ENCODE measurements at places on chromosomes 7 and 10.
A peak's percentile ranks its signal among the peaks of the same experiment; 100 is the strongest.

DNA sequence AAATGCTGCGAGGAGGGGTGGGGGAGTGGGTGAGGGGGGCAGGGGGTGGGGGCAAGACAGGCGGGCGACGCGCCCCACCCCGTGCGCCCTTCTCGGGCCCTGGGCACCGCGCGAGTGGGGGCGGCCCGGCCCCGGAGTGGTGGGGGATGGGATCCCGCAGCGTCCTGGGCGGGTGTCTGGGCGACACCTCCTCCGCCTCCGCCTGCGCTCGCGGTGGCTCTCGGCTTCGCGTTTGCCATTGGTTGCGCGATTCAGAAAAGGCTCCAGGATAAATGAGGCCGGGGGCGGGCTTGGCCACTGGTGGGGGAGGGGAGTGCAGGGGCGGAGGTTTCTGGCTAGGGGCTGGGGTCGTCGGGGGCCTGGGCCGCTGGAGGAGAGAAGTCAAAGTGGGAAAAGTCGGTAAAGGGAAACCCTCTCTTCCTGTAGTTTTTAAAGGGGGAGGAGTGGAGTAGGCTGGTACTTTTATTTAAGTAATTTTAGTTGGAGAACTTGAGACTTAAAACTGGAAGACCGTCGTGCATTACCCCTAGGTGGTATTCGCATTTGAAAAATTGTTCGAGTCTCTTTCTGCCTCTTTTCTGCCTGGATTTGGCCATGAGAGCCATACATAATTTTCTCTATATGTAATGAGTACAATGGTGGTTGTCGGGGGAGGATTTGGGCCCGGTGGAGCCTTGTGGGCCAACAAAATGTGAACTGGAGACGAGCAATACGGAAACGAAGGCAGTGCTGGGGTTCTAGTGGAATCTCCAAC, 992 bp upstream of the IGF2BP3 start:
- DNase-seq, result no peak

DNA sequence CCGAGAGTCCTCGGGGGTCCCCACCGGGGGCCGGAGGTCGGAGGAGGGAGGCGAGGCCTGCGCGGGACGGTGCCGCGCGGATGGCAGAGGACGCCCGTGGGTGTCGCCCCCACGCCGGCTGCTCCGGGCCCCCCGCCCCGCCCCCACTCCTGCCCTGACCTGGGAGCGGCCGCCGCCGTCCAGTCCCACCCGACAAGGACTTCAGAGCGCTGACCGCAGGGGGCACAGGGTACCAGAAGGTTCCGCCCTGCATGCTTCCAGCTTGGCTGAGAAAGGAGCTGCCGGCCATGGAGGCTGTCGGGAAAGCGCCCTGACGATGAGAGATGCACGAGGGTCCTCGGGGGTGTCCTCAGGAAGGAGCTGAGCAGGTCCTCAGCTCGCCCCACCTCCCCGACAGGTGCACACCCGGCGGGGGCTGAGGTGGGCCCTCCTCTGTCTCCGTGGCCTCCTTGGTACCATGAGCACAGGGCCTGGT, 57.0 kb upstream of the DNAJB6 start:
- DNase-seq, result no peak

- DNase-seq, result peak; percentile 78
These were observed 298.6 kb downstream of the REEP3 start for GRCh38 chr10:63819753-63820329.

DNA sequence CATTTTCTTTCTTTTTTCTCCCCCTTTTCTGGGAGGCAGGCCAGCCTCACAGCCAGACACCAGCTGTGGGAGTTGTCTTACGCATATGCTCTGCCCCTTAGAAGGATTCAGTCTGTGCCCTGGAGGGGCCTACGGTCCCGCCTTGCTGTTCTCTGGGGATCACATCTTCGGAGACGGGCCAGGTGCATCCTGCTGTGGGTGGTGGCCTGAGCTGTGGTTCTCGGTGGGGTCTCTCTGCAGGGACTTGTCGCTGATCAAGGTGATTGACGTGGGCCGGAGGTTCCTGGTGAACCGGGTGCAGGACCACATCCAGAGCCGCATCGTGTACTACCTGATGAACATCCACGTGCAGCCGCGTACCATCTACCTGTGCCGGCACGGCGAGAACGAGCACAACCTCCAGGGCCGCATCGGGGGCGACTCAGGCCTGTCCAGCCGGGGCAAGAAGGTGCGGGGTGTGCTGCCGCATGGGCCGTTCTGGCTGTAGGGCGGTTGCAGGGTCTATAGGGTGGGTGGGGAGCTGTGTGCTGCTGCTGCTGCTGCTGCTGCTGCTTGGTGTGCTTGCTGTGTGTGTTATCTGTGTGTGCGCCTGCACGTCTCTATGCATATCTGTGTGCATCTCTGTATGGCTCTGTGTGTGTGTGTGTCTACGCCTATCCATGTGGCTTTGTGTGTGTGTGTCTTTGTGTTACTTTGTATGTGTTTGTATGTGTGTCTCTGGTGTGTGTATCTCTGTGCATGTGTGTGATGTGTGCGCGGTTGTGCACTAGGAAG, 17.9 kb downstream of the PFKFB3 start:
- DNase-seq, result no peak

GRCh38 chr10:68955355-68955831, 577 bp upstream of the DDX21 start:
- peak; percentile 17 for DNase-seq

- no peak for DNase-seq
These were observed 51.4 kb downstream of the ADARB2 start for GRCh38 chr10:1685699-1686490.

DNA sequence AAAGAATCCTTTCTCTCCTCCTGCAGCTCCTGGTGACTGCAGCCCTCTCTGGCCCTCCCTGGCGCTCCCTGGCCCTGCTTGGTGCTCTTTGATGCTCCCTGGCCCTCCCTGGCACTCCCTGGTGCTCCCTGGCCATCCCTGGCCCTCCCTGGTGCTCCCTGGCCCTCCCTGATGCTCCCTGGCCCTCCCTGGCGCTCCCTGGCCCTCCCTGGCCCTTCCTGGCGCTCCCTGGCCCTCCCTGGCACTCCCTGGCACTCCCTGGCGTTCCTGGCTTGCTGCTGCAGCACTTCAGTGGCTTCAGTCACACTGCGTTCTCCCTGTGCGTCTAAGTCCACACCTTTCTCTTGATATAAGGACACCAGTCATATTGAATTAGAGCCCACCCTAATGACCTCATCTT, 15.2 kb upstream of the FGFR2 start:
- no peak for DNase-seq

GRCh38 chr7:35905555-35905954, 104.7 kb downstream of the SEPTIN7 start:
- peak; percentile 10 for DNase-seq

DNA sequence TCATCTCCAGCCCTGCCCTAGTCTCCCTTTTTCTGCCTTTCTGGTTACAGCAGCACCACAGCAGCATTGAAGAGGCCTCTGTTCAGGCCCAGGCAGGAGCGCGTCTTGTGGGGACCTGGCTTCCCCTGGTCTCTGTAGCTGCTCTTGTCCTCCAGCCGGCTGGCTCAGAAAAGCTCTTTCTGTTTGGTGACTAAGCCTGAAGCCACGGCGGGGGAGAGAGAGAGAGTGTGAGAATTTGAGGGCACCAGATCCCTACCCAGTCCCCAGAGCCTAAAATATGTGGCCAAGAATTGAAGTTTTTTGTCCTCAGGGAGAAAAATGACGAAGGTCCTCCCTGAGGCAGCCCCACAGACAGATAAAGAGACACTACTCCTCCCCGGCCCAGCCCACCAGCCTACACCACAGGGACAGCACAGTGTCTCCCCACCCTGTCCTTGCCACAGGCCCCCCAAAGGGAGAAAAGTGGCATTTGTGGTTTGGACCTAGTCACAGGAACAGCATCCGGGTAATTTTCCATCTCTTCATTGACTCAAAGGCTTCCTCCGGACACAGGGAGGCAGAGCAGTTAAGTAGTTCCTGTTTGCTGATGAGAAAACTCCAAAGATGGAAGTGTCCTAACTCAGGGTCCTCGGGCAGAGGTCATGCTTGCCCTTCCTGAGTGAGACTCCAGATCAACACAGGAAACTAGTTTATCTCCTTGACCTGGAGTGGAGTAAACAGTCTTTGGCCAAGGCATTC, 13.3 kb upstream of the FAM180A start:
- peak; percentile 85 for DNase-seq

- peak; percentile 46 for DNase-seq
These were observed 185.1 kb upstream of the ADO start for GRCh38 chr10:62619413-62619738.

GRCh38 chr10:77027141-77027540, 610.5 kb downstream of the KCNMA1 start:
- no peak for DNase-seq

DNA sequence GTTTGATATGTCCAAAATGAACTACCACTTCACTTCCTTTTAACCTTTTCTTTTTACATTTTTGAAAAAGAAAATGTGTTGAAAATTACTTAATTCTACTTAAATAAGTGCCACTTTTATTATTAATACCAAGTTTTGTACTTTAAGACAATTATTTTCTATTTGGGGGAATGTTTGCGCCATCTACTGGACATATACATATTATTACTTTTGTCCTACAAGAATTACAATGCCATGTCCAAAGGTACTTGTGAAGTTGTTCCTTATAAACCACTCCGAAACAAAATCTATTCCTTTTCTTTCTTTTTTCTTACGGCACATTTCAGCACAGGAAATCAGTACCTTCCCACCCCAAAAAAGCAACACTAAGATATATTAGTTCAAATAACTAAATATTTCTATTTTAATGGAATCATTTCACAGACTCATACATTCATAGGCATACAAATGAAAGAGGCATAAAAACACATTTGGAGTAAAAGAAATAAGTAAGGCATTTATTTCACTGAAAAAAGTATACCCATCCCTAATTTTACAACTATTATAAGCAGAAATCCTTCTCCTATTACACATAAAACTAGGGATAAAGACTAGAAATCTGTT, 169.9 kb downstream of the RNF133 start:
- DNase-seq, result peak; percentile 43

DNA sequence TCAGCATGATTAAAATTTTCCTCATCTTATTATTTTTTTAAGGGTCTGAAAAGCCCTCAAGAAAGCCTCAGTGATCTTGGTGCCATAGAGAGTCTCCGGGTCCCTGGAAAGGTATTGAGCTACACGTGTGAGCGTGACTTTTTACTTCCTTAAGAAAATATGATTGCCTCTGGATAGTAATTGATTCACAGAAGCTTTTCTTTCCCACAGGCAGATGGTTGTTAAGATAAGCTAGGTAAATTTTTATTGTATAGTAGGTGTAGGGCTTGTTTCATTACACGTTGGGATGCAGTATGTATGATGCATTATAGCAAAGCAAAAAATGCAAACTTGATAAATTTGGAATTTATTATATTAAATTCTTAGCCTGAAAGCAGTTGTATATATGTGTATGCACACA, 7.7 kb downstream of the VPS50 start:
- no peak for DNase-seq

GRCh38 chr10:78396754-78397153, 363.1 kb downstream of the RPS24 start:
- no peak for DNase-seq

GRCh38 chr10:43689618-43689954, 40.9 kb upstream of the ZNF32 start:
- DNase-seq, result peak; percentile 43

GRCh38 chr10:510415-510881, 179.0 kb downstream of the DIP2C start:
- DNase-seq, result peak; percentile 14

- no peak for DNase-seq
These were observed 10.8 kb downstream of the LFNG start for GRCh38 chr7:2530071-2530987.

DNA sequence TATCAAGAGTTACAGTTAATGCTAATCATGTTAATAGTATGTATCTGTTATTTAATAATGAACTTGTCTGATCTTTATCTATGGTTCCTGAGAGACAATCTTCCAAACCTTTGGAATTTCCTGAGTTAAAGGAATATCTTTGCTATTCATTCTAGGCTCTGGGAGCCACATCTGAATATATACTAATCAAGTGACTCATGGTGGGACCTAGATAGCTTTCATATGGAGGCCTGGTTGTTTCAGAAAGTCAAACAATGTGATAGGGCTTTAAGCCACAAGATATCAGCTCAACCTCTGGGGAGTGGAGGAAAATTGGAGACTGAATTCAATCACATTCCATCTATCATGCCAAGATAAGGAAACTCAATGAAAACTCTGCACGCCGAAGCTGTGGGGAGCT, 746.4 kb downstream of the TNS3 start:
- no peak for DNase-seq

DNA sequence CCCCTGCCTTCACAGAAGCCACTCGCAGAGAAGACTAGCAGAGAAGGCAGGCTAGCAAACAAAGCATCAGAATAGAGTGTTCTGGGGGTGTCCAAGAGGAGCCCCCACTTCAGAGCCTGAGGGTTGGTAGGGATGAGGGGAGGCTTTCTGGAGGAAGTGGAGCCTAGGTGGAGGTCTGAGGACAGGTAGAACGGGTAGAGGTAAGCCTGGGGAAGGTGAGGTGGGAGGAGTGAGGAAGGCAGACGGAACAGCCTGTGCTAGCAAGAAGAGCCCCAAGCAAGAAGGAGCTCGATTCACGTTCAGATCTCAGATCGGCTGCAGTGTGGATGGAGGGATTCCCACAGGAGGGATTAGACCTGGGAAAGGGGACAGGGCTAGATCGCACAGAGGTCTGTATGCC, 66.0 kb upstream of the DUSP5 start:
- DNase-seq, result no peak

- DNase-seq, result no peak
These were observed 90.8 kb downstream of the CCDC71L start for GRCh38 chr7:106570146-106570545.

DNA sequence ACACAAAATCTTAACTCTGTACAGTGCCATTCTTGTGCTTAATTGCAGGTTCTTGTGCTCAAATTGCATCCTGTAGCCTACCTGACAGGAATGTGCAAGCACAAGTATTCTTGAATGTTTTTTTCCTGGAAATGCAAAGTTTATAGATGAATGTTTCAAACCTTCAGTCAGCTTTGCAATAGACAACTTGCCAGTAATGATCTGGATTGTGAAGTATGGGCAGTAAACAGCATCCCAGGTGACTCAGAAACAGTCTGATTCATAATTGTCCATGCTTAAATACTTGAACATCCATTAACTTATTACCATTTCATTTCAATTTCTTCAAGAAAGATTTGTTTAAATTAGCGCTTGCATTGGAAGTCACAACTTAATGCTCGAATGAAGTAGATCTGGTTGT, 347.2 kb downstream of the SDK1 start:
- no peak for DNase-seq

- no peak for DNase-seq
These were observed 266.1 kb downstream of the PRPF18 start for GRCh38 chr10:13852872-13853271.

- DNase-seq, result peak; percentile 35
These were observed 511.0 kb downstream of the GFRA1 start for GRCh38 chr10:115762029-115762428.

GRCh38 chr10:22570733-22571430, 143.5 kb downstream of the PIP4K2A start:
- DNase-seq, result no peak

DNA sequence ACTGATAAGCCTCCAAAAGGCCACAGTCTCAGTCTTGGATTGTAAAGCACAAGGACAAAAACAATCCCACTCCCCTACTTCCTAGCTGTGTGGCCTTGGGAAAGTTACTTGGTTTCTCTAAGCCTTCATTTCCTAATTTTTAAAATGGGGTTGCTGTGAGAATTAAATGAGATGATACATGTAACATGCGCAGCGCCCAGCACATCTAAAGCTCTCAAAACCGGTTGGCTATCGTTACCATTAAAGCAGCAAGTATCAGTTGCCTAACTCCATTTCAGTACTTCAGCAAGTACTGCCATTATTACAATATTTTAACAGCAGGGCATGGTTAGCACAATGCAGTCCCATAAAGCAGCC, 1.9 kb downstream of the NRCAM start:
- DNase-seq, result no peak

- DNase-seq, result no peak
These were observed 131.0 kb upstream of the ZNF804B start for GRCh38 chr7:88628363-88629085.
